Fibroblast of gingiva (primary cell): ENCODE measurements at places on chromosomes 13 and 19.

- no peak for DNase-seq
These were observed 60.4 kb downstream of the DLEU7 start for GRCh38 chr13:50783066-50783465.

DNA sequence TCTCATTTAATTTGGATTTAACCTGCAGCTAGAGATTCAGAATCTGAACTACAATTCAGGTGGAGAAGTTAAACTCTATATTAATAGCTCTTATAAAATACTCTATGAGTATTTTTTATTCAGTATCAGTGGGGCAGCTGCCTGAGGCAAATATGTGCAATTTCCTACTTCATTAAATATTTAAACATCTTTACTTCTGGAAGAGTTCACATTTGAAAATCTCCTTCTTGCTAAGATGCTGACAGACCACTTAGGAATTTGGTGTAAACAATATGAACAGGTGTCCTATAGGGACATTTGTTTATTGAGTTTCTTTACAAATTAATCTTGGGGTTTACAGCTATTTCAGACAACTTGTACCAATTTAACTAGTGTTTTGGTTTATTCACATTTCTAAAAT lies 20.4 kb downstream of the STARD13 start:
- DNase-seq, result no peak

DNA sequence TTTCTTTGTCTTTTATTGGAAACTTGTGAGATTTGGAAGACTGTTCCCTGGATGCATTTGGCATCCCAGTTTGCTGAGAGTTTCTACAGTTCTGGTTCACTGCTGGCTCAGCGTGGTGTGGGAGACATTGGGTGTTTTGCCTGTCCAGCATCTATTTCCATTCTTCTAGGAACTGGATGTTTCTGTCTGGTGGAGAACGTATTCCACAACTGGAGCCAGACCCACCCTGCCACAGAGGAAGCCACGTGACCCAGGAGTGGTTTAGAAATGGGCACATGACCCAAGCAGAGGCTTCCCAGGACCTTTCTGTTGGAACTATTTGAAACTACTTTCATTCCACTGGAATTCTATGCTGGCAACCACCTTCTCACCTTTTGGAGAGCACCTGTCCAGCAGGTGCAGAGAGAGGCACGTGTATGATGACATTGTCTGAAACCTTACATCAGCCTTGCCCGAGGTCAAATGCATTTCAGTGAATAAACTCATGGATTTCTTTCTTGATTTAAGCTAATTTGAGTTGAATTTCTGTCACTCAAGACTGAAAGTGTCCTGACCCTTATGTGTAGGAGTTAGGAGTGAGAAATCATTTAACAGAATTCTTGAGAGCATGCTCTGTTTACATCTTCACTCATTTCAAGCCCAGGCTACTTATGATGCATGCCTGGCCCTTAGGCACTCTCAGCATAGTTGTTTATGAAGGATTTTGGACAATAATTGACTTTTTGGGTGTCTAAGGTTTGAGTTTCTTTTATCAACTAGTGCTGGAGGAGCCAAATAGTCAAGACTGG lies 121.8 kb downstream of the AKAP11 start:
- DNase-seq, result no peak

- DNase-seq, result peak; percentile 44
These were observed 6.7 kb downstream of the COL4A1 start for GRCh38 chr13:110300090-110300815.

DNA sequence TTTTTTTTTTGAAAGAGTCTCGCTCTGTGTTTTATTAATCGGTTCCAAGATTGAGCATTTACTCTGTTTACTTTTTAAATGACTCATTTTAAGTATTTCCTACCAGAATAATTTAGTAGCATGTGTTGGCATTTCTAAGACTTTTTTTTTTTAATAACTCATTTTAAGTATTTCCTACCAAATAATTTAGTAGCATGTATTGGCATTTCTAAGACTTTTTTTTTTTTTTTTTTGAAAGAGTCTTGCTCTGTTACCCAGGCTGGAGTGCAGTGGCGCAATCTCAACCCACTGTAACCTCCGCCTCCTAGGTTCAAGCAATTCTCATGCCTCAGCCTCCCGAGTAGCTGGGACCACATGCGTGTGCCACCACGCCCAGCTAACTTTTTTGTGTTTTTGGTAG lies 13.1 kb downstream of the SETDB2 start:
- DNase-seq, result peak; percentile 74

- DNase-seq, result no peak
These were observed 4.9 kb upstream of the ZNF787 start for GRCh38 chr19:56125806-56126590.

DNA sequence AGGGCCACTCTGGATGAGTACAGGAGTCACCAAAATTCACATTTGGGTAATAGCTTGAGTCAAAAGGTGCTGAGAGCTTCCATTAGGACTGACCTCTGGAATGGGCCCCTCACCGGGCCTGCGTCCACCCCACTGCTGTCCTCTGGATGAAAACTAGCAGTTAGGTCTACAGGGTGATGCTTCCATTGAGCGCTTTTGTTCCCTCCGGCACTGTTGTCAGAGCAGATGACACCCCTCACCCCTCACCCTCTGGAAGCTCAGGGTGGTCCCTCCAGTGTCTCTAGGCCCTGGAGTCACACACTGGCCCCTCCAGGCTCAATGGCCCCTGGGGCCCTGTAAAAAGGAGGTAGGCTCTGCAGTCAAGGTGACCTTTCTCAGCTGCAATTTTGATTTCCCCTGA lies 187.8 kb upstream of the GPR12 start:
- no peak for DNase-seq

- DNase-seq, result no peak
These were observed 6.1 kb upstream of the LSM4 start for GRCh38 chr19:18329035-18329376.

DNA sequence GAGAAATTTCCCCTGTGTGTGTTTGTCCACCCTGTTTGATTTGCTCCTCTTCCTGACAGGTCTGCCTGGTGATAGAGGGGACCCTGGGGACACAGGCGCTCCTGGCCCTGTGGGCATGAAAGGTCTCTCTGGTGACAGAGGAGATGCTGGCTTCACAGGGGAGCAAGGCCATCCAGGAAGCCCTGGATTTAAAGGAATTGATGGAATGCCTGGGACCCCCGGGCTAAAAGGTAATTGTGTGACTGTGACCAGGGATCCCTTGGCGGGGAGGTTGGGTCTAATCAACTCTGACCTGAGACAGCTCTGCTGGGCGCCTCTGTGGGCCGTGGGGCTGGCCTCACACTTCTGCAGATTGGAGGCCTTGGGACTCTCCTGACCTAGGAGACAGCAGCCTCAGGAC lies 81.4 kb downstream of the RAB20 start:
- no peak for DNase-seq

DNA sequence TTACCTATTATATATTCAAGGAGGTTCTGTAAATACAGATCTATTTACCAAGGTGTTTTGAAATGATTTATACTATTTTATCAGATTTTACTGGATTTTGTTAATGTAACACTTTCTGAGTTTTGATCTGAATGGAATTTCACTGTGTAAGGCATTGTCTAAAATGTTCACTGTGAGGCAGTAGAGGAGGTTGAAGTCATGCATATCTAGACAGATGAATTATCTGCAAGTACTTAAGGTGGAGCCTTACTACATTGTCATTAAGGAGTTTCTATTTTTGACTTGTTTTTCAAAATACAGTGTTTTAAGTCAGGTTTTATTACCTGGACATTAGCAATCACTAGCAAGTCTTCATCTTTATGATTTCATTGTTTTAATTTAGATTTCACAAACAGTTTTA lies 62.1 kb downstream of the TM9SF2 start:
- DNase-seq, result no peak

DNA sequence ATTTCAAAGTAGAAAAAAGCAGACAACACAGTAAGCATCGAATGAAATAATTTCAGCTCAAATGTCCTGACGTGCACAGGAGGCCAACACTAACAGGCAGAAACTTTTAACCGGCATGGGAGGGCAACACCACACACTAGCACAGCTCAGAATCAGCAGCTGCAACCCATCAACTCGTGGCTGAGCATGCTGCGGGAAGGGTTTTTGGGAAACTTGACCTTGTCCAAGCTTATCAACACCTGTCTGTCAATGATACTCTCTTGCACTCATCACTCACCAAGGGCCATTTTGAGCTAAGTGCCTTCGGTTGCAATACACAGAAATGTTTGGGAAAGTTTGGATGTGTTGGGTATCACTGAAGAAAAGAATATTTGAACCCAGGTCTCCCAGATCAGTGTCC lies 483.7 kb downstream of the TSHZ3 start:
- no peak for DNase-seq

DNA sequence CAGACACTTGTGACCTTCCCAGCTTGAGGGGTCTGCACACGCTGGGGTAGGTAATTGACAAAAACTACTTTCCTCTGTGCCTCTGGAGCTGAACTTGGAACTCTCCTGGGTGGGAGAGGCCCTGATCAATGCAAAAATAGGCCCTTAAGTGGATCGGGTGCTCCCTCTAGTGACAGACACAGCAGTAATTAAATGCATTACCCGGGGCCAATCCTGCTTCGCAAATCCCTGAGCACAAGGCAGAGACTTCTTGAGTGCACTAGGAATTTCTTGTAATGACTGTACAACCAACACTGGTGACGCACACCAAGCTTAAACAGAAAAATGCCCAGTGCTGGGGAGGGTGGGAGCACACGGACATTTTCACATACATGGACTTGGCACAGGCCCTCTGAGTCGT lies 10.6 kb upstream of the UBE2S start:
- peak; percentile 71 for DNase-seq

- DNase-seq, result no peak
These were observed 571.3 kb upstream of the MIR17HG start for GRCh38 chr13:90776051-90776748.

GRCh38 chr13:33033986-33034385 lies 17.8 kb downstream of the KL start:
- no peak for DNase-seq

DNA sequence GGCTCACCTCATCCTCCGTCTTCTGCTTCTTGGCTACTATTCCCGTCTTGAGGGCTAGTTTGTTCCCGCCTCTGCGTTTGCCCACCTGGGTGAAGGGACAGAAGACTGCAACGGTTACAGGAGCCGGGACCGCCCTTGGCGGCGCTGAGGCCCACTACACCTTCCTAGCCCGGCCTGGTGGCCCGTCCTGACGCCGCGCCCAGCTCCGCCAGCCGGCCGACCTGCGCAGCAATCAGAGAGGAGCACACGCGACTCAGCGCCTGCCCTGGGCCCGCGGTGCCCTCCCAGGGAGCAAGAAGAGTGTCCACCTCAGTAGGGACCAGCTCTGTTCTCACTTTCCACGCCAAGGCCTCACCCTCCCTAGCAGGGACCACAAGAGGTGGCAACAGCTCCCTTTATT lies 3.1 kb downstream of the TRIR start:
- no peak for DNase-seq

- DNase-seq, result peak; percentile 66
These were observed 360.5 kb downstream of the KCNRG start for GRCh38 chr13:50375792-50376191.

- DNase-seq, result no peak
These were observed 15.0 kb upstream of the TMPRSS9 start for GRCh38 chr19:2345076-2345475.

DNA sequence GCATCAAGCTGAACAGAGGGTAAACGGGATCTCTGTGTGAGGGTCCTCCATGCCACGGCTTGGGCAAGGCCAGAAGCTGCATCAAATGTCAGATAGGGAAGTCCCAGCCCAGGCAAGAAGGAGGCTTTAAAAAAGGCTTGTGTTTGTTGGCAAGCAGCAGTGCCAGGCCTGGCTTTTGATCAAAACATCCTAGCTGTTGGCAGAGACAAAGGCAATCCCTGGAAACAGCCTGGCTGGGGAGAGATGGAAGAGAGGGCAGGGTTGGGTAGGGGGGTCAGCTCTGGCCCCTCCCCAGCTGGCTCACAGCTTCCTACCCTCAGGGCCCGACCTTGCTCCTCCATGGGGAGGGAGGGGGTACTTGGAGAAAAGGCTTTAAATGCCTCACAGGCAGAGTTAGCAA lies 61.8 kb upstream of the KCTD15 start:
- DNase-seq, result no peak

DNA sequence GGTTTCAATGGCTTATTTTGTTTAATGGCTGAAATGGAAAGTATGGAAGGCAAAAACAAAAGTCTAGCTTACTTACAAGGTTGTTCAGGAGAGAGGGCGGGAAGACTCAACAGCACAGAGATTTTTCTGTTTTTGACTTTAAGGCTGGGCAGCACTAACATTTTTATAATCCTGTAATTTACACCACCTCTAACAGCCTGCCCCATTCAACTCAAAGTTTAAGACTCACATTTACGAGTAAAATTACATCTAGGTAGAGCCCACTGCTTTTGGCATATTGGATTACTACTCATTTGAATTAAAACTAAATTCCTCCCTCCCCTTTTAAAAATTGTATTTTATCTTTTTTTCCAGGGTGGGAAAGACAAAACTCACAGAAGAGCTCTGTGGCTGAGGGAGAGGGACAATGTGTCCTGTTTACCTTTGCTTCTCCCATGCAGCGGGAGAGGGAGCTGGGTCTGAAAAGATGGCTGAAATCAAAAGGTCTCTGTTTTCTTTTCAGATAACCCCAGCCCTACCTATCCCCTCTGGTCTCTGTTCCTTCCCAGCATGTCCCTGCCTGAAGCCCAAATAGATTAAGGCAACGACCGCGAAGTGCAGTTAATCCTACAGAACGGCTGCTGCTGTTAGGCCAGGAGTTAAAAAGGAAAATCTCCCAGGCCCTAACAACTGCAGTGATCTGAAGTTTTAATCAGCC lies 6.6 kb downstream of the EFNB2 start:
- no peak for DNase-seq

DNA sequence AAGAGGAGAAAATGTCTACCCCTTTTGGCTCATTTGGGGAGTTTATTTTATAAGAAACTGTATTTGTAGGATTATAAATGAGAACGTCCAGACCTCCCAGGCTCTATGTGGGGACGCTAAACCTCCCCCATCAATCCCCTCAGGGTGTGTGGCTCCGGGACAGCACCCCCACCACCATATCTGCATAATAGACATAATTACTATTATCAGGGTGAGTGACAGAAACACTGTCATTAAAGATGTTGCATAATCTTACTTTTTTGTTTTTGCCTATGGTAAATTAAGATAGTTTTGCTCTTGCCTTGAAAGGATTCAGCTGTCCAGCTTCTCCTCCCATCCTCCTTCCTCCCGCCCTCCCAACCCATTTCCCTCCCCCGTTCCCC lies 93.3 kb downstream of the NUFIP1 start:
- DNase-seq, result no peak

GRCh38 chr13:79423340-79423739 lies 17.3 kb upstream of the RBM26 start:
- DNase-seq, result no peak

GRCh38 chr19:23774106-23774505 lies 15.4 kb upstream of the ZNF681 start:
- no peak for DNase-seq
